ENCODE measurements at places on chromosomes 4 and X.

- no peak for DNase-seq
Measured at GRCh38 chrX:119685225-119686066, 7.5 kb downstream of the SEPTIN6 start.

DNA sequence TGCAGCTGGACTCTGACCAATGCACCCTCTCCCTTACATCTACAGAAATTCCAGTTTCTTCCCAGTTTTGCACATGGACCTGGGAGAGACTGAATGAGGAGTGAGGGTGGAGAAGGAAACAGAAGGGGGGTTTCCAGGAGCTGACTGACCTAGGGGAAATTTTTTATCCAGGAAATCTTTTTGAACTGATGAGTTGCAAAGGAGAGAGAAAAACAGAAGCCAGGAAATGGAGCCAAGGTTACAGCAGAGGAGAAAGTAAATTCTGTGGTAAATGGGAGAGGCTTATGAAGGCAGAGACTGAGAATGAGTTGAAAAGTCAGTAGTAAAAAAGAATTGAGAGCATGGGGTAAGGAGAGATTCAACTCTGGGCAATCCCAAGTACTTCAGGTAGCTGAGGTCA, 192.8 kb downstream of the SMIM20 start:
- DNase-seq, result no peak

GRCh38 chr4:25505637-25505991, 128.6 kb downstream of the ANAPC4 start:
- DNase-seq, result no peak

GRCh38 chr4:83489711-83490326, 4.9 kb upstream of the ABRAXAS1 start:
- no peak for DNase-seq

GRCh38 chr4:78207951-78208350, 150.8 kb downstream of the FRAS1 start:
- DNase-seq, result no peak
